ENCODE measurements at places on chromosomes 6 and 20. TPM values are rescaled to one million over a fixed set of nuclear protein-coding genes. Genes with fewer than 3 reads are reported as not detected.

TRIM31 gene
- total RNA-seq = not detected

NCOA5 gene
- total RNA-seq = 25.3 TPM

CYP21A2 gene
- not detected for total RNA-seq

MEP1A gene
- not detected for total RNA-seq

CDH22 gene
- total RNA-seq = not detected

BPIFB4 gene
- not detected for total RNA-seq

LPA gene
- total RNA-seq = not detected

DLK2 gene
- total RNA-seq = 1.4 TPM

SNAP25 gene
- total RNA-seq = 0.80 TPM

XKR7 gene
- 0.12 TPM for total RNA-seq

ADGRF4 gene
- 2.7 TPM for total RNA-seq

POM121L2 gene
- not detected for total RNA-seq

NOTCH4 gene
- 2.3 TPM for total RNA-seq

TTLL9 gene
- total RNA-seq = 1.5 TPM

SLC26A8 gene
- not detected for total RNA-seq

RIPPLY2 gene
- total RNA-seq = 5.4 TPM

BFSP1 gene
- 4.2 TPM for total RNA-seq

MLN gene
- not detected for total RNA-seq

YIPF3 gene
- 127 TPM for total RNA-seq

HMGCLL1 gene
- not detected for total RNA-seq

BMP5 gene
- 1.4 TPM for total RNA-seq
